WERI-Rb-1 (cell line): ENCODE measurements at places on chromosomes 1 and 21.

DNA sequence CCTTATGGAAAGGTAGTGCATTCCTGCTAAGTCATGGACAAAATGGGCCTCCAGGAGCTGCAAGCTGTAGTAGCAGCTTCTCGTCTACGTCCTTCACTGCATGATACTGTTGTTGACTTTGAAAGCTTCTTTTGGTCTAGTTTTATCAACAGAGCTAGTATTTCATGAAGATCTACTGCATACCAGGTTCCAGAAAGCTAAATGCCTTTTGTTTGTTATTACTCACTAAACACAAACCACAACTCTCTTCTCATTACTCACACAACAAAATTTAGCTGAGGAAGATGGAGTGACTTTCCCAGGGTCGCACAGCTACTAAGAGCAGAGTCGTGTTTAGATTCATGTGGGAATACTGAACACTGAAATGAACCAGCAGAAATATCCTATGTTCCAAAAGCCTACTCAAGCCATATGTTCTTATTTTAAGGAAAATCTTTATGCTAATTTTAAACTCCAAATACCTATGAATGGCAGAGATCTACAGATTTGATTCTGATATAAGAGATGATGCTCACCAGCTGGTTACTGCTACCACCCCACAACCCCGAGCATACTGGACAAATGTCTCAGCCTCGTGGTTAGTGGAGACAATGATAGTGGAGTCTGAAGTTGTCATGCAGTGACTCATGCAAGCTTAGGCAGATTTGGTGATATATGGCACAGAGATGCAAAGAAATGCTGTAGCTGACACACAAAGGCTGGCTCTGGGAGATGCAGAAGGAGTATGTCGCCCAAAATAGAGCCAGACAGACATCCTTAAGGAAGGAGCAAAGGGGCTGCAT lies 20.6 kb downstream of the PGBD2 start:
- no peak for DNase-seq

- DNase-seq = no peak
Observed at GRCh38 chr1:119316870-119317416, 51.6 kb upstream of the HAO2 start.

DNA sequence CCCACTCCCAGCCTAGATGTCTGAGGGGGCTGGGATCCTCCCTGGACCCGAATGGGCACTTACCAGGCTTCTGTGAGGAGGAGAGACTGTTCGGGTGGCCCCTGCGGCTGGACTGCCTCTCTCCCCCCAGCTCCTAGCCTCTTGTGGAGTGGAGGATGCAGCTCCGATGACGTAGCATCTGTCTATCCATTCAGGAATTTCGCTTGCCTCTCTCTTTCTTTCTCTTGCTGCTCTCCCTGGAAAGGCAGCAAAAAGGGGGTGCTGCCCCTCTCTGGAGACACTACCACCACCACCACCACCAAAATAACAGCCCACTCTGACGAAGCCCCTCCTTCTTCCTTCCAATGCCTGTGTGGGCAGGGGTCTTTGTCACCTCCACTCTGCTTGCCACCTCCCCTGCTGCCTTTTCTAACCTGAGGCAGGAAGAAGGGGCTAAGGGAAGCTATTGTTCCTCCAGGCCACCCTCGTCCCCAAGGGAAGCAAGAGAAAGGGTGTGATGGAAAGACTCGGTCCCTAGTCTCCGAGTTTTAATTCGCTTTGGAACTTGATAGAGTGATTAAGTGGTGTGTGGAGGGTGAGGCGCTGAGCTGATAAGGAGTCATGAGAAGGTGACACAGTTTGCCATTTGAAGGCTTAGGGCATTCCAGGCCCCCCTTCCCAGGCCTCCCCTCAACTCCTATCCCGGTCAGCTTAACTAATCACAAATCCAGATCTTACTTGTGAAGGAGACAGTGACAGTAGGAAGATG lies 60.5 kb downstream of the RHBG start:
- peak; percentile 53 for DNase-seq

DNA sequence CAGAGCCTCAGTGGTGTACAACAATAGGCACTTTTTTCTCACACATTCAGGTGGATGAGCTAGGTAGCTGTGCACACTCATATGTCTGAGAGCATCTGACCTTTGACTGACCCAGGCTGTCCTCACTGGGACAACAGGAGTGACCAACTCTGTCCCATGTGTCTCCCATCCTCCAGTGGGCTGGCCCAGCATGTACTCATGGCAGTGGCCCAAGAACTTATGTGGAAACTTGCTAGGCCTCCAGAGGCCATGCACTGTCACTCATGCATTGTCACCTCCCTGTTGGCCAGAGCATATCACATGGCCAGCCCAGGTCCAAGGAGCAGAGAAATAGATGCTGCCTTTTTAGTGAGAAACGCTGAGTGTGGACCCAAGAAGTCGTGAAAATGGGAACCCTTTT lies 158.8 kb downstream of the IGSF21 start:
- DNase-seq = no peak

GRCh38 chr1:100971021-100971420 lies 54.6 kb downstream of the DPH5 start:
- no peak for DNase-seq

- no peak for DNase-seq
Observed at GRCh38 chr1:21608798-21609197, 60.4 kb downstream of the RAP1GAP start.

DNA sequence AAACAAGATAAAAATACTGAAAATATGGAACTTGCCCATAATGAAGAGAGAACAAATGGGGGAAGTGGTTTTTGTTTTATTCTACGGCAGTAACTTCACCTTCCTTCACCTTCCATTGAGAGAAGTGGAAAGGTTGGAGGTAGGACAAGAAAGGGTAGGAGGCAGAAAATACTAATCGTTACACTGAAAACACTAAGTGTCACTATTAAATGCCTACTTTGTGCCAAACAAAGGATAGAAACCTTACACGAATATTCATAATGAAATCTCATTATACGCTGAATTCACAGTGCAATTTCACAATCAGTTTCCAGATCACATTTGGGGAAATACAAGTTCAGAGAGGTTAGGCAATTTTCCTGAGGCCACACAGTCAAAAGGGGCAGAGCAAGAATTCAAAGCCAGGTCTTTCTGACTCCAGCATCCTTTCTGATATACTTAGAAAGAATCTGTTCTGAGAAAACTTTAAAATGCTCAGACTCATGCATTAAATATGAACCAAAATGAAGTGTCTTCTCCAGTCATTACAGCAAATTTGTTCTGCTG lies 3.0 kb downstream of the TIAM1 start:
- no peak for DNase-seq

- DNase-seq = no peak
Observed at GRCh38 chr1:73820843-73821242, 377.1 kb downstream of the LRRIQ3 start.

DNA sequence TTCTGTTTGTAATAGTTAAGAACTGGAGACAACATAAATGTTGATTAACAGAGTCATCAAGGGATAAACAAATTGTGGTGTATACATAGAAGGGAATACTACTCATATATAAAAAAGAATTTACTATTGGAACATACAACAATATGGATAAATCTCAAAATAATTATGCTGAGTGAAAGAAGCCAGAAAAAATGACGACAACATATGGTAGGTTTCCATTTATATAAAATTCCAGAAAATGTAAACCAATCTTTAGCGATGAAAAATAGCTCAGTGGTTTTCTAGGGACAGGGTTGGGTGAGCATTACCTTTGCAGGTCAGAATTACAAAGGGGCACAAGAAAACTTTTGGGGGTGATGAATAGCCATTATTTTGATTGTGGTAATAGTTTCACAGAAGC lies 431.6 kb downstream of the PTPRU start:
- DNase-seq = no peak

GRCh38 chr1:209672705-209673630 lies 2.2 kb upstream of the G0S2 start:
- no peak for DNase-seq

- DNase-seq = no peak
Observed at GRCh38 chr1:93598396-93598795, 83.2 kb downstream of the BCAR3 start.

- no peak for DNase-seq
Observed at GRCh38 chr1:55747408-55747841, 532.3 kb upstream of the USP24 start.

DNA sequence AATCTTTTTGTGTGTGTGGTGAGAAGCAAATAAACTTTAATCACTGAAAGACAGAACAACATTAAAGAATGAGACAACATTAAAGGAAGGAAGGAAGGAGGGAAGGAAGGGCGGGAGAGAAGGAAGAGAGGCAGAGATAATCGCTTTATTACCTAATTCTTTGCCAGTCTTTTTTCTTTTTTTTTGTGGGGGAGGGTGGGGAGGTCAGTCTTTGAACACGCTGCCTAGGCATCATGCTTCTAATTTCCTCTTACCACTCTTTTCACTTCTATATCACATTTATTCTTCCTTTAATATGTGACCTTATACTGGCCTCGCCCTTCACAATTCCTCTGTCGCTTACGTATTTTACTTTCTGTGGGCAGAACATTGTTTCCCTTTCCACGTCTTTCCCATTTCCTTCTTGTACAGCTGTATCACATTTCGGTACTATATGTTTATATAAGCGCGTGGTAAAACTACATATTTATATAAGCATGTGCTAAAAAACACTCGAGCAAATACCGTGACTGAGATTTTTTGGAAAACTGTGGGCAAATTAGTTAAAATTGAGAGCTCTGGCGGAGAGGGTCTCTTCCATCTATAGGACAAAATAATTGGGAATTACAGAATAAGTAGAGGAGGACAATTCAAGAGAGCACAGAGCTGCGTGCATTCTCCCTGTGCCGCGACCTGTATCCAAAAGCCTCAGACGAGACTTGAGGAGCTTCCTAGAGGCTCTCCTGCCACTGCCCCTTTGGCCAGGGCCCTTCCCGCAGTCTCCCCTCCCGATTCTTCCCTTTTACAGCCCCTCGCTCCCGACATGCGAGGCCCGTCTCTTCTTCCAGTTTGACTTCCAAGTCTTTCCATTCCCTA lies 823 bp upstream of the PRKAA2 start:
- no peak for DNase-seq

- DNase-seq = no peak
Observed at GRCh38 chr1:44855742-44856141, 12.7 kb upstream of the PTCH2 start.

GRCh38 chr1:200240656-200241055 lies 169.2 kb downstream of the ZNF281 start:
- DNase-seq = no peak

- no peak for DNase-seq
Observed at GRCh38 chr21:15192243-15192642, 127.4 kb upstream of the NRIP1 start.

DNA sequence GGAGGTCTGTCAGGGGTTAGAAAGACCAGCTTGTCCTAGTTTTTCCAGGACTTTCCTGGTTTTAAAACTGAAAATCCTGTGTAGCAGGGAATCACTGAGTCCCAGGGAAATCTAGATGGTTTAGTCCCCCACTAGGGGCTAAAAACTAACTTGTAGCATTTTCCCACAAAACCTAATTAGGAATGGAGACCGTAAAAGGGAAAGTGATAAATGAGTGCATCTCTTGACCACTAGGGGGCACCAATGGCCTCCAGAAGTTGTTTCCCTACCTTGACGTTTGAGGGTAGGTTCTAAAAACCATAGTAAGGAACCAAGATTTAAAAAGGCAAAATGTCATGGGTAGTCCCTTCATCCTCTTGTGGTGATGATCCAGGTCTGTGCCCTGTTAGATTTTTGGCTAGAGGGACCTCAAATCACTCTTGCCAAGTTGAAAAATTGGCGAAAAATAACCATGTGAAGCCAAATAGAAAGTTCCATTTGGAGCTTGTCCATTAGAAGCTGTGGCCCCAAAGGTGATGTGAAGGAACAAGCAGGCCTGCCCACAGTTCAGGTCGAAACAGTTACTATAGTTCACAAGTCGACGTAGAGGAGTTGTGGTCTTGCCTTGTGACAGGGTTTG lies 24.5 kb downstream of the CLIC6 start:
- DNase-seq = no peak

DNA sequence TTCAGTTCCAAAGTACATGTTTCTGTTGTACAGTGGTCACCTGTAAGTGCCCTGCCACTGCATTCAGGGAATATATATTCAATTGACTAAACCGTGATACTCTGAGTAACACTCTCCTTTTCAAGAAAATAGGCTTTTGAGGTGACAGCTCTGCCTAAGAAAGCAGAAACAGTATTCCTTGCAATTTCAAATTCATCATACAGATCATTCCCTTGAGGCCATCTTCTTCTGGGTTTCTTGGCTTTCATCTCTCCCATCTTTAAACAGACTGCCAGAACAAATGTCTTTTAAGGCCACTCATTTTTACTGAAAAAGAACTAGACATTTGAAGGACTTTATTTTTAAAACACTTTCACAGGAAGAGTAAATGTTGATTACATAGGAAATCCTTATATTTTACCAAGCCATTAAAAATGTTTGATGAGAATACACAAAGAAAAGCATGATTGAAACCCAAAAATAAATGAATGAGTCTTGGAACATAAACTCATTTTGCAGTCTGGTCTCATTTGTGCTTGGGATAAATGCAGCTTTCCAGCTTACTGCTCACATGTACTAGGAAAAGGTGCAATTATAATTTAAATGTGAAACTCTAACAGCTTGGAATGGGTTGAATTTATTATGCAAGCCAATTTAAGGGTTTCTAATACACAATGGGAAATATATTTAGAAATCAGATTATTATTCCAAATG lies 34.7 kb downstream of the PLPPR5 start:
- no peak for DNase-seq

- no peak for DNase-seq
Observed at GRCh38 chr1:115400426-115400825, 62.4 kb upstream of the NGF start.

- DNase-seq = no peak
Observed at GRCh38 chr1:219463636-219464035, 149.3 kb downstream of the ZC3H11B start.

GRCh38 chr1:145796753-145797152 lies 27.1 kb downstream of the RNF115 start:
- no peak for DNase-seq

DNA sequence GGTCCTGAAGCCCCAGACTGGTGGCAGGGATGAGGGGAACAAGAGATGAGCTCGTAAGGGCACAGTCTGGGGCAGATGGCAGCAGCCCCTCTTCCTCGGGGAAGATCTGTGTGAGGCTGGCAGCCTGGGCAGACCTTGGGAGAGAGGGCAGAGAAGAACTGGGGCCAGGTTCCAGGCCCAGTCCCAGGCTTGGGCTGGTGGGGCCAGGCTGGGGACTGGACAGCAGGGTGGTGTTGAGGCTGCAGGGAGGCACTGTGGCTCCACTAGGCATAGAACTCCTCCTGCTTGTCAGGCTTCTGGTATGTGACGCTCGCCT lies 35.7 kb downstream of the SDC3 start:
- DNase-seq = no peak

GRCh38 chr1:1578371-1578940 lies 3.8 kb upstream of the SSU72 start:
- DNase-seq = no peak

DNA sequence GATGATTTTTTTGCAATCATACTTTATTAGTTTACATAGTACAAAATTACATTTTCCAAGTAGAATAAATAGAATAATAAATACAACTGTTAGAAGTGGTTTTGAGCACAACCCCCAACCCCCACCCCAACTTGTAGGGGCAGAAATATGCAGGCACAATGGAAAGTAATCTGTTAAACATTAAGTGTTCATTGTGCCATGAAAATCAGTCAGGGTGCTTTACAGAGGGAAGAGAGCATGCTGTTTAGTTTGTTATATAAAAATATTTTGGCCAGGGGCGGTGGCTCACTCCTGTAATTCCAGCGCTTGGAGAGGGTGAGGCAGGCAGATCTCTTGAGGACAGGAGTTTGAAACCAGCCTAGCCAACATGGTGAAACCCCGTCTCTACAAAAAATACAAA lies 2.6 kb downstream of the OR10T2 start:
- DNase-seq = no peak

GRCh38 chr1:184492536-184492935 lies 105.7 kb downstream of the C1orf21 start:
- DNase-seq = no peak

GRCh38 chr1:180175806-180176205 lies 21.1 kb downstream of the QSOX1 start:
- DNase-seq = no peak
